Kasumi-1 (cell line): ENCODE measurements at places on chromosomes 3 and 15.

DNA sequence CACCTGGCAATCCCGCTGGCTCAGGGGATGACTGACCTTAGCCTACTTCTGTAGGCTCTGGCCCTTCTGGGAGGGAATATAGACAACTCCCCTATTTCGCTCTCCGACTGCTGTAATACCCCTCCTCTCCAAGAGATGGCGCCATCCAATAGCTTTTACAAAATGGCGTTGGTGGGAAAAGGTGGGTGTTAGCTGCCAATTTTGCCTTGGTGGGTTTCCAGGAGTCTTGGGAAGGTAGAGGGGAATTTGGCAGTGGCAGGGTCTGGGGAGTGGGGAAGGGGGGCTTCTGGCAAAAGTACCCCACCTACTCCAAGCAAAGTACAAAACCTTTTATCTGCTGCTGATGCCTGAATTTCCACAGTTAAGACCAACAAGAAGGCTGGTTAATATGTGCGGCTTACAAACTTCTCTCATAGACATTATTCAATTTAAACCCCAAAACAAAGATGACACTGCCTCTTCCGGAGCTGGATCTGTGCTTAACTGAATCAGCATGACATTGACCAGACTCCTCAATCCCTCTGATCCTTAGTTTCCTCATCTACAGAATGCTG is 62.1 kb downstream of the RASGRF1 start:
- DNase-seq: peak; percentile 64

DNA sequence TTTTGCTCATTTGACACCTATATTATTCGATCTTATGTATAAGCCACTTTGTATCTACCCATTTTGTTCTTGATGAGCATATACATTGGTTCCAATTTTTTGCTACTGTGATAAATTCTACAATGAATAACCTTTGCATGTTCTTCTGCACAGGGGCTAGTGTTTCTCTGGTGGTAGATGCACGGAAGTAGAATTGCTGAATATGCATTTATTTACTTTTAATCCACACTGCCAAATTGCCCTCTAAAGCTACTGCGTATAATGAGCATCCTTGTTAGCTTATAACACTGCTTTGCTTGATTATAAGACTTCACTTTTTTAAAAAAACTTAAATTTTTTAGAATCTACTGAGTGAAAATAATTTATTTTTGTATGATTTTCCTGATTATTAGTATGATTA is 84.2 kb upstream of the PIAS1 start:
- no peak for DNase-seq

DNA sequence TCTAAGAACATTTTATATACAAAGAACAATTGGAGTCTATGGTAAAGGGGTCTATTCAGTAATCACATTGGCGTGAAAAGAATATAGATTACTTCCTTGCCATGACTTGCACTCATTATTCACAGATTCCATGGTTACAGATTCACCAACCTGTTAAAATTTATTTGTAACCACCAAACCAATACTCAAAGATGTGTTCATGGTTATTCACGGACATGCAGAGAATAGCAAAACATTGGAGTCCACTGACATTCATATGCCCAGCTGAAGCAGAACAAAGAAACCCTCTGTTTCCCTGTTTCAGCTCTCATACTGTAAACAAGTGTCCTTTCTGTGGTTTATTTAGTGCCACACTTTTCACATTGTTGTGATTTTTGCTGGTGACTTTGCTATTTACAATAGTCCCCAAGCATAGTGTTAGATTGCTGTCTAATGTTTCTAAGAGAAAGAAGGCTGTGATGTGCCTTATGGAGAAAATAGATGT is 185.8 kb upstream of the TTC14 start:
- no peak for DNase-seq

DNA sequence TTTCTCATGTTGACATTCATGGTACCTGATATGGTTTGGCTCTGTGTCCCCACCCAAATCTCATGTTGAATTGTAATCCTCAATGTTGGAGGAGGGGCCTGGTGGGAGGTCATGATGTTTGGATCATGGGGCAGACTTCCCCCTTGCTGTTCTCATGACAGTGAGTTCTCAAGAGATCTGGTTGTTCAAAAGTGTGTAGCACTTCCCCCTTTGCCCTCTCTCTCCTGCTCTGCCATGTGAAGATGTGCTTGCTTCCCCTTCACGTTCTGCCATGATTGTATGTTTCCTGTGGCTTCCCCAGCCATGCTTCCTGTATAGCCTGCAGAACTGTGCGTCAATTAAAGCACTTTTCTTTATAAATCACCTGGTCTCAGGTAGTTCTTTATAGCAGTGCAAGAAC is 3.3 kb upstream of the UBL7 start:
- DNase-seq: peak; percentile 41

DNA sequence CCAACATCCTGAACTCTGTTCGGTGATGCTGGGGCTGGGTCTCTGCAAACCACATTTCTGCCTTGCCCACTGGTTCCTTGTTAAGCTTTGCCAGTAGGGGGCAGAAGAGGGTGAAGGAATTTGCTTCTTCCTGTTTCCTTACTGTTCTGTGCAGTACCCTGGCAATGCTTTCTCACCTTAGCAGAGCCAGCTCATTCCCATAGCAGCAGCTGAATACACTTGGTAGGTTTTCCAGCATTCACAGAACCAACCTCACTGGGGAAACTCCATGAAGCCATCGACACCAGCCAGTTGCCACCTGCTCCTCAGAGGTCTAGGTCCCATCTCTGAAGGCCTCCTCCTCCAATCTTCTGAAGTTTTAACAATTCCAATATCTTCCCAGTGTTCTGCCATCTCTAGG is 308.4 kb downstream of the PDCD6IP start:
- DNase-seq: peak; percentile 29

DNA sequence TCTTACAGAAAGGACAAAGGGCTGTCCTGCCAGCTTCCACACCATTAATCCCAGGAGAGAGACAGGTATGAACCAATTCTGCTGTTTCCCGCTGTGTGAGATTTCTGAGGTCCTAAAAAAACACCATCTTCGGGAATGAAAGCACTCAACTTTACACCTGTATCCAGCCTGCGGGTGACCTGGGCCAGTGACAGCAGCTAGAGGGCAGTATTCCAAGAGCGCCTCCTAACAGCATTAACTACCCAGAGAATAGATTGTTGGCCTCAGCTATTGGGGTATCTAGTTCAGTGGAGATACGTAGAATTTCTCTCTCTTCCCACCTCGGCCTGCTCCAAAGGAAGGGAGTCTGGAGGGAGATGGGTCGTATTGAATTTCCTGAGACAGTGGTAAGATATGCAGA is 55.1 kb downstream of the WDR76 start:
- DNase-seq: no peak

GRCh38 chr3:139120086-139121056 is 75.7 kb upstream of the PRR23C start:
- DNase-seq: no peak

GRCh38 chr3:58798312-58798711 is 131.7 kb upstream of the FAM3D start:
- no peak for DNase-seq

- DNase-seq: no peak
Observed at GRCh38 chr3:45608885-45609284, 14.3 kb downstream of the LIMD1 start.

- DNase-seq: no peak
Observed at GRCh38 chr3:134464689-134465365, 21.0 kb downstream of the ANAPC13 start.

- DNase-seq: peak; percentile 64
Observed at GRCh38 chr3:45499529-45499928, 95.0 kb upstream of the LIMD1 start.

DNA sequence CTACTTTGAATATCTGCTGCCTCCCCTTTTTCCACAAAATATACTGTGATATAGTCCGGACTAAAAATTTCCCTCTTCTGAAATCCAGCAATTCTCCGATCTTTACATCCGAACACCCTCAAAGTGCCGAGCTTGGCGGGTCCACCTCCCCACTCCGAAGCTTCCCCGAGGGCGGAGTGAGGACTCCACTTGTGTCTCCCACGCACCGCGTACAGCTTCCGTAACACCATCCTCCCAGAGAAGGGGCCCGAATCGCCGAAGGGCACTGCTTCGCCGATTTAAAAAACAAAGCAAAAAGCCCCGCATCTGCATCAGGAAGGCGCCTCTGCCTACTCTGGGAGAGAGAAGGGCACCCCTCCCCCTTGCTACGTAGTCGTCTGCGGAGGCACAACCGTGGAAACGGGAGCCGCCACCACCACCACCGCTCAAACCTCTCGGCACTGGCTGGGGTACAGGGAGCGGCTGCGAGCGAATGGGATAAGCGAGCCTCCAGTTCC is 551 bp downstream of the NCBP2 start:
- DNase-seq: peak; percentile 62

GRCh38 chr15:60480149-60480548 is 1.2 kb upstream of the ICE2 start:
- DNase-seq: no peak

- no peak for DNase-seq
Observed at GRCh38 chr15:85329561-85330422, 50.6 kb upstream of the AKAP13 start.

GRCh38 chr3:71543371-71544016 is 40.0 kb downstream of the FOXP1 start:
- DNase-seq: peak; percentile 54

DNA sequence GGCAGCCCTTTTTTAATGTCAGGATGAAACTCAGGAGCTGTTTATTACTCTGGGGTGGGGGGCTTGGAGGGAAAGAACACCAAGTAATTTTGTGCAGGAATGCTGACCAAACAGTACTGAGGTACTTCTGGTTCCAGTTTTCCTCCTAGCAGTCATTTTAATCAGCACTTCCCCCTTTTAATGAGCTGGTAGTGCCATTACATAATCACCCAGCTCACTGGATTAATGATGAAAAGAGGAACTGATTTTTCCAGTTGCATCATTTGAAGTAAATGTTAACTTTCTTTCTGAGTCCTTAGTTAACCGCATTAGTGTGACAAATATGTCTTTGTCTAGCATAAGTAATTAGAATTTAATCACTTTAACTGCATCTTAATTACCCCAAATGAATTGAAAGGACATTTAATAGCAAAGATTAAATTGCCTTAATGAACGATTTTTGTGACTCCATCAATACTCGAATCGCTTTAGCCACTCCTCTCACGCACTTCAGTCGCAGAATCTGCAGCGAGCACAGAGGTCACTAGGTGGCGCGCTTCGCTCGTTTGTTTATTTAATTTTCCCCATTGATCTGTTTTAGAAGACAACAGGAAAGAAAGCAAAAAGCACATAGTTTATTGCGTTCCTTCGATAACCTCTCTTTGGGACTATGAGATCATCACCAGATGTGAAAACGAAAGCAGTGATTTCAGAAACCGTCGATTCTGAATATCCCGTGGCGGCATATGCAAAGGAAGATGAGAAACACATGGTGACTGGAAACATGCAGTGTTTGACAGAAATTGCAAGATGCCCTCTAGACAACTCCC is 9.8 kb downstream of the ONECUT1 start:
- DNase-seq: peak; percentile 74

GRCh38 chr3:37974121-37975083 is 16.2 kb upstream of the VILL start:
- peak; percentile 75 for DNase-seq

DNA sequence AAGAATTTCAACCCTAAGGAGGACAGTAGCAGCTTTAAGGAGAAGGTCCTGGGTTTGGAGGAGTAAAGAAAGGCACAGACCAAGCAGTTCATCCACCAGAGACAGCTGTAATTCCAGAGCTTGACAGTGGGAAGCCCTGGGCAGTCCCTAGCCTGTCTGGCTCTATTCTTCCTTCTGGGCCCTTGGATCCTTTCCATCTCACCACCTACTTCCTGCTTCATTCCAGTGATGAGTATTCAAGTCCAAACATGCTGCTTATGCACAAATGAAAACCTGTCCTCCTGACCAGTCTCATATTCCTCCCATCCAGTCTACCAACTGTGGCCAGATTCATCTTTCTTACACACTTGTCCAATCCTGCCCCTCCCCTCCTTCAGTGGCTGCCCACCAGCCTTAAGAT is 171.4 kb downstream of the CNTN3 start:
- DNase-seq: no peak

- no peak for DNase-seq
Observed at GRCh38 chr3:147934451-147935180, 525.5 kb downstream of the ZIC1 start.

GRCh38 chr15:81865850-81866537 is 179.8 kb downstream of the MEX3B start:
- no peak for DNase-seq

DNA sequence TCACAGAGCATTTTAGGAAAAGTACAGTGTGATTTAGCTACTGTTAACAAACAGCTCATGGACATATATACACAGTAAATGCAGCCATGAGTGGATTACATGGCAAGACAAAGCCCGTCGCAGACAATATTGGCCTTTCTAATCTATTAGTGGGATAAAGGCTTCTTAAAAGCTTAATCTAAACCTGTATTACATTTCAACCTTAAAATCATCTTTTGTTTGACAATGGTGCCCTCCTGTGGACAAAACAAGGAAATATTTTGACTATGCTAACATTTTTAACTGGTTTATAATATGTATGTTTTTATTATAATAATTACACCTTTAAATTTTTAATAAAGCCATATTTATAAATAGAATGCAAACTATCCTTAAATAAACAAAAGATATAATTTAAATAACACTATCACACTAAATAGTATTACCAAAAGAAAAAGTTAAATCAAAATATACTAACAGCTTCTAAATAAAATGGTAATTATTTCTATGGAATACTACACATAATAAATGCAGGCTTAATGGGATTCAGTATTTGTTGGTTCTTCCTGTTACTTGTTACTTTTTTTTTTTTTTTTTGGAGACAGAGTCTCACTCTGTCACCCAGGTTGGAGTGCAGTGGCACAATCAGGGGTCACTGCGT is 38.6 kb downstream of the TAFA4 start:
- DNase-seq: peak; percentile 61

DNA sequence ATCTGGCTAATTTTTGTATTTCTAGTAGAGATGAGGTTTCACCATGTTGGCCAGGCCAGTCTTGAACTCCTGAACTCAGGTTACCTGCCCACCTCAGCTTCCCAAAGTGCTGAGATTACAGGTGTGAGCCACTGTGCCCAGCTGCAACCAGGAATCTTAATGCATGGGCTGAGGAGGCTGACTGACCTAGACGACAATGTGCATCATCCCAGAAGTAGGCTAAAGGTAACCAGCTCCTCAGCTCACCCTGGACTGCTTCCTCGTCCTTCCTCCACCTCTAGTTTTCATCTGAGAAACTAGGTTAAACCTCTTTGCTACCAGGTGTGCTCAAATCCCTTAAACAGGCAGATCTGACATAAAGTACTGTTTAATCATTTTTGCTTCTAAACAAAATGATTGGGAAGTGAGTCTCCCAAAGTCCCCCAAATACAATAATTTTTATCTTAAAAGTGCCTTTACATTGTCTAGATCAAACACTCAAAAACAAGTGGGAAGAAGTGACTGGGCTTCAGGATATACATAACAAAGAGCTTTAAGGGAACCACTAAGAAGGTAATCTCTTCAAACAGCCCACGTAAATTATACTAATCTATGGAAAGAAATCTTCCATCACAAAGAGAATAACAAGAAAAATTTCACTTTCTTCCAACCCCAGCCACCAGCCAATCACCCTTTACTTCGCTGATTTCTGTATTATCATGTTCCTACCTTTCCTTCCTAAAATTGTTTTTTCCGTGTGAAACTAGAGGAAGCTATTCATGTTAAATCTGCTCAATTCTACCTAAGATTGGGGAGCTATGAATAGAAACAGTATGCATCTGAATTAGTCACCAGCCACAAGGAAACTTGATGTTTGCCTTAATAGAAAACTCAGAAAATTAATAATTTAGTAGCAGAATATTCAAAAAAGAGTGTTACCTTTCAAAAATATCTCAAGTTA is 34.7 kb downstream of the IGF2BP2 start:
- DNase-seq: no peak

- DNase-seq: peak; percentile 26
Observed at GRCh38 chr3:128492671-128493569, at the start of gene GATA2. TSS of gene GATA2 (minus strand) at chr3:128493201. CDS start at chr3:128487031, 6,170 bp downstream.
